Activated naive CD4-positive, alpha-beta T cell treated with anti-CD3 and anti-CD28 coated beads, Interleukin-2, amount 50 U/mL, for 72 hours (primary cell): ENCODE measurements at places on chromosomes 2 and 18. TPM values are rescaled to one million over a fixed set of nuclear protein-coding genes. Genes with fewer than 3 reads are reported as not detected.

GRCh38 chr2:75233965-75234364 is 34.6 kb upstream of the TACR1 start:
- no peak for DNase-seq

DNA sequence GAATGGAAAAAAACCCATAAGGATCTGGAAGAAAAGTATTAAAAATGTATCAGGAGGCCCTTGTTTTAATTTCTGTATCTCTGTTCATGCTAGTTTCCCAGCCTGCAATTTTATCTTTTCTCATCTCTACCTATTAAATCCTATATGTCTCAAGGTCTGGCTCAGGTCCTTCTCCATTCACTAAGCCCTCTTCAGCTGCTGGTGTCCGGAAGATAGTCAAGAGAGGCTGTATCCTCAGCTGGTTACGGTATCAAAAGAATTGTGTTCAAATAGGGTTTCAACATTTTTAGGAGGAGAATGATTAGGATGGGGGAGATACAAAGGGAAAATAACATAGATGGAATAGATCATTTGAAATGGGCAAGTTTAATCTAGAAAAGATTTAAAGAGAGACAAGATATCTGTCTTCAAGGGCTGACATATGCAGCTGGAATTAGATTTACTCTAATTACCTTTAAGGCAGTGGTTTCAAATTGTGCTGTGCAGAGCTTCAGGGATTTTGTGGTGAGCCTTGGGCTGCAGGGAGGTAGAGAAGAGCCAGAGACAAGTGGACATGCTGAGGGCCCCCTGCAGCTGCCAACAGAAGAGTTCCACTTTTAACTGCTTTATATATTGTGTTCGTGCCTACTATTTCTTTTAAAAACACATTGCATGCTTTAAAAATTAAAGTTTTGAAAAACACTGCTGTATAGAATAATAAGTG is 24.1 kb downstream of the GREB1L start:
- DNase-seq = no peak

Gene FBLN7
- 25.4 TPM for total RNA-seq

Gene IL18R1
- total RNA-seq = 11.7 TPM

GRCh38 chr2:60234274-60234986 is 319.0 kb downstream of the BCL11A start:
- no peak for DNase-seq
